ENCODE measurements at places on chromosomes 16 and 17.

DNA sequence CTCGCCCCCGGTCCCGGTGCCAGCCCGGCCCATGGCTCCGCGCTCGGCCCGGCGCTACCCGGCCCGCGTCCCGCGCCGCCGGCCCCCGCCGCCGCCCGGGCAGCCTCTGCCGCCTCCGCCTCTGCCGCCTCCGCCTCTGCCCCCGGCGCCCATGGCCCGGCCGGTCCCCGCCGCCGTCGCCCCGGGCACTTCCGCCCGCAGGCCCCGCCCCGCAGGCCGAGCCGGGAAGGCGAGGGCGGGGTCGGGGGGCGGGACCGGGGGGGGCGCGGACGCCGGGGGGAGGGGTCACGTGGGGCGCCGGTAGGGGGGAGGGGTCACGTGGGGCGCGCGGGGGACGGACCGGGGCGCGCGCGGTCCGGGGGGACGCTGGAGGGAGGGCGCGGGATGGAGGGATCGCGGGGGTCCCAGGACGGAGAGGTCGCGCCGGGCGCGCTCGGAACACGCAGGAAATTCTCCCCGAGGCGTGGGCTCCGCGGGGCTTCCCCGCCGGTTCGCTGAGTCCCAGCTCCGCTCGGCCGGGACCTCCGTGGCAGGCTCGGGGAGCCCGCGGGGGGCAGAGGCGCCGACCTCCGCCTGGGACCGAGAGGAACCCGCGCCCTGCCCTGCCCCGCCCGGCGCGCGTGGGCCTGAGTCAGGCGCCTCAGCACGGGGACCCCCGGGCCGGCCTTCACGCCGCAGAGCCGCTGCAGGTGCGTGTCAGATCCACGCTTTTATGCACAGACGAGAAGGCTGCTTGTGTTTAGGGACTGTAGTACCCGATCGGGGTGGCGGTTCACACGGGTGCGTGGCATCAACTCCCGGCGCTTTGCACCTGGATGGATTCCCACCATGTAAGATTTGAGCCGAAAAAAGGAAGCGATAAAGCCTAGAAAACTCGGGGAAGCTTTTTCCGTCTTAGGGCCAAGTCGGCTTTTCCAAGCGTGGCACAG, at the start of gene PGAP6:
PGAP6 (minus strand) TSS at position 190 of the 929 bp plus-strand sequence; CDS start at position 33, 157 bp downstream.
- DNase-seq = peak; percentile 65

- DNase-seq = no peak
Measured at GRCh38 chr17:72518753-72519597, 398.2 kb downstream of the SOX9 start.

- no peak for DNase-seq
Measured at GRCh38 chr16:86798247-86799041, 220.1 kb downstream of the FOXL1 start.

GRCh38 chr16:70746040-70746707, 54.8 kb downstream of the VAC14 start:
- DNase-seq = peak; percentile 82

GRCh38 chr16:53910990-53911389, 207.0 kb downstream of the FTO start:
- DNase-seq = no peak

DNA sequence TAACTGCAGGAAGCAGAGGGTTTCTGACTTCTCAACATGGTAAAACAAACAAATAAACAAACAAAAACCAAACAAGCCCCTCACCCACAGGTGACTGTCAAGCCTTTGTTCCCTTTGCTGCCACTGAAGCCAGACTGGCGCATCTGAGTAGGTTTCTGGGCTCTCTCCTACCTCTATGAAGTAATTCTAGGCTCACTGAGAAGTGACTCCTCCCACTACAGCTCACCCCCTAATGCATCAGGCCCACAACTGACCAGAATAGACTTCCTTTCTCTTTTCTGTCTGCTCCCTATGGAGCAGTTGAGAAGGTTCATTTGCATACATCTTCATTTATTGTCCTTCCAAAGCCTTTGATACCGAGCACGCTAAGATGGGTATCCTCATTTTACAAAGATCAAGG, 77.0 kb upstream of the CCL2 start:
- no peak for DNase-seq

DNA sequence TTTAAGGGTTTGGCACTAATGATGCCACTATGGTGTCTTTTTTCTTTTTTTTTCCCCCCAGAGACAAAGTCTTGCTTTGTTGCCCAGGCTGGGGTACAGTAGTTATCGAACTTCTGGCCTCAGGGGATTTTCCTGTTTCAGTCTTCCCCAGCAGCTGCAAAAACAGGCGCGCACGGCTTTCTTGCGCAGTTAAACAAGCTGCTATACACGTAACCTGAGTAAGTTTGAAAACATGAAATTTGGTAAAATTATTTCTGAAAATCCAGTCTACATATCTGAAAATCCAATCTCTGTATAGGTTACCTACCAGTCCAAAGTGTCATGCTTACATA, 11.8 kb downstream of the TEX14 start:
- no peak for DNase-seq

- no peak for DNase-seq
Measured at GRCh38 chr16:86739808-86740207, 161.5 kb downstream of the FOXL1 start.

DNA sequence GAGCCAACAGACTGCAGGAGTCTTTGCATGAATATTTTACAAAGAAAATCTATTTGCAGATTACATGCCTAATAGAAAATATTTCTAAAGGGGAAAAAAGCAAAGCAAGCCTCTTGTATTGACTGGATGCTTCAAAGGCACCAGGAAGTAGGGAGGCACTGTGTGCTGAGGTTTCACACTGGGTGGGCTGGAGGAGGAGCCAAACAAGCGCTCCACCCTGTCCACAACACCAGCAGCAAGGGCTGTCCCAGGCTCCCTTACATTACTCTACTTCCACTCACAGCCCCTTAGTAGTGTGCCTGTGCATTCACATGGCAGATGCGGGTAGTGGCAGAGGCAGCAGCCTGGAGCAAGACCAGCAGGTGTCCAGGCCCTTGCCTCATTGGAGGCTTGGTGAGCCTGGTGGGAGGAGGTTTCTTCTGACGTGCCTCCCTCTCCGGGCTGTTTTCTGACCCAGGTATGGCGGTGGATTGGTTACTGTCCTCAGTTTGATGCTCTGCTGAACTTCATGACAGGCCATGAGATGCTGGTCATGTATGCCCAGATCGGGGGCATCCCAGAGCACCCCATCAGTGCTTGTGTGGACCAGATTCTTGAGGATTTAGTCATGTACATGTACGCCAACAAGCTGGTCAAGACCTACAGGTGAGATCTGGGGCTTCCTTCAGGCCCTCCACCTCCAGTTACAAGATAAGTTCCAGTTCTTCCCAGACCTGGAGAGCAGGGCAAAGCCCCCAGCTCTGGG, 7.0 kb upstream of the CCNF start:
- no peak for DNase-seq

- DNase-seq = no peak
Measured at GRCh38 chr16:1870365-1871082, 1.4 kb downstream of the MEIOB start.

GRCh38 chr16:17635183-17635582, 164.4 kb upstream of the XYLT1 start:
- DNase-seq = no peak

DNA sequence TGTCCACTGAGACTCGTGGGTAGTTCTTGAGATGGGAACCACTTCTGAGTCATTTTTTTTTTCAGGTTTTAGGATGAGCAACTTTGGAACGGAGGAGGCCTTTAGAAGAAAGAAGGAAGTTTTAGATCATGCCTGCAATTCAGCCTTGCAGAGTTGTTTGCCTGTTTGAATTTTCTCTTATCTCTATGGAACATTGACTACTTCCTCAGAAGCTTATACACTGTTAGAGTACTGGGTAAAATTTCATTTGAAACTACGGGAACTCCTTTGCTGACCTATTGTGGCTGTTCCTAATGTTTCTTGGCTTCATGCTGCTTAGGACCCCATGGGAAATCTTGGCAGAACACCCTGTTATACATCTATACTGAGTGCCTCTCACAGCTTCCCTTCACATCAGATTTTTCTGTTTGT, 70.8 kb downstream of the MAP2K6 start:
- DNase-seq = no peak

- DNase-seq = no peak
Measured at GRCh38 chr17:82333279-82334171, at the start of gene SECTM1. Gene SECTM1, minus strand, starts transcription at chr17:82333766. Its CDS starts 6,526 bp downstream, at chr17:82327240.

DNA sequence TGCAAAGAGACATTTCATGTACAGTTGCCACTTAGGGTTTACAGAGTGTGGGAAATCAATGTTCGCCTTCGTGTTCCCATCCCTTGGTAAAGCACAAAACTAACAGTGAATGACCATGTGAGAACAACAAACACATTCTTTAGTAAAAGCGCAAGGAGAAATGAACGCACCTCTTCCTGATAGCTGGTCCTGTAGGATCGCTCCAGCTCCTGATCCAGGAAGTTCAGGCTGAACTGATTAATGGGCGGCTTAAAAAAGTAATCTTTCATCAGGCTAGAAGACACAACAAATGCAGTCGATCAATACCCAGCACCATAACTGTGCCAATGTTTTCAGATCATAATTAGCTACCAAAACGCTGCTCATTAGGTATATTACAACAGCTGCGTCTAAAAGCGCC, 108.3 kb upstream of the CREBBP start:
- DNase-seq = no peak

- no peak for DNase-seq
Measured at GRCh38 chr17:42780851-42781638, 635 bp downstream of the WNK4 start.

DNA sequence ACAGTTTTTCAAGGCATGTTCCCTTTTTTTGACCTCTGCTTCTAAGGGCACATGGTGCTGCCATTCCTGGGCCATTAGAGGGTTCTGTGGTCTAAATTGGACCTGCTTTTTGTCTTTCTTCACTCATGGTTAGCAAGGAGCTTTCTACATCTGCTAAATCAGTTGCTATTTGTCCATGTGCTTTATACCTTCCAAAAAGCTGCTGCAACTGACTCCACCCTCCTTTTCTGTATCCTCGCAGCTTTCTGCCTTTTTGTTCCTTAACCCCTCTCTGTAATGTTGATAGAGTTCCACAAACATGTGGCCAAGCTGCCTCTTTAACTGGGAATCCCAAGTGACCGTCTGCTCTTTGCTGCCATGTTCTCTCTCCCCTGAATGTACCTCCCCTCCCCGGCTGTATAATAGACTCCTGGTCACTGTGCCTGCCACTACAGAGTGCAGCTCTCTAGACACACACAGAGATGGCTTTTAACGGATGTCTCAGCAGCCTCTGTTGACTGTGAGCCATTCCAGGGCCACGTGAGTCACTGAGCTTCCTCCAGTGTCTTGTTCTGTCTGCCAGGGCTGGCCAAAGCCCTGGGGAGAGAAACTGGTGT, 57.4 kb upstream of the TEKT3 start:
- DNase-seq = peak; percentile 33

DNA sequence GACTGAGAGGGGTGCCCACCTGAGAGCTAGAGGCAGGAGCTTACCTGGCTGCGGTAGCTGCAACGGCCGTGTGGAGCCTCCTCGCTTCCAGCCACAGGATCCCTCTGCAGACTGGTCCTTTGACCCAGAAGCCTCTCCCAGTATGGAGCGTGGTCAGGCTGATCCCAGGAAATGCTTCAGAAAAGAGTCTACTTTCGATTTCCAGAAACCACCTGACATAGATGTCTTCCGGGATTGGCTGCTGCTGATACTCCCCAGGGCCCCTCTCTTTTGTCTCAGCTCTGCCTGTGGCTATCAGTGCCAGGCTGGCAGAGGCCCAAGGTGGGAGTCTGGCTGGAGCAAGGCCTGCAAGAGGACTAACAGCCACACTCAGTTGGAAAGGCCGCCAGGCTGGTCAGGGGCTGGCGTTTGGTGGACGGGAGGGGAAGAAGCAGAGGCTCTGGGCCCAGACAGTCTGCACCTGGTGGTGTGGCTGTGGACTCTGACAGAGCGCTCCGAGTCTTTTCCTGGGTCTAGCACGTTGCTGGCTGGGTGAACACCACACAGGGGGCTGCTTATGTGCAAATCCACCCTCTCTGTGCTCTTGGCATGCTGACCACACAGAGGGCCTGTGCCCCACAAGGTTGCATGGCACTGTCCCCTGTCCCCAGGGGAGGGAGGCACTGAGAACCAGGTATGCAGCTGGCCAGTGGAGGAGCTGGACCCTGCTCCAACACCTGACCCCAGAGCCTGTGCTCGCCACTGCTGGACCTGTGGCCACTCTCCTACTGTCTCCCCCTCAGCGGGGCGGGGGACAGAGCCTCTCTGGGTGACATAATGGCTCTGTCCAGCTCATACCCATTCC, at the start of gene LGALS3BP:
LGALS3BP (minus strand) TSS at position 144 of the 844 bp plus-strand sequence. CDS start 2,732 bp downstream, outside the sequence.
- DNase-seq = peak; percentile 72

GRCh38 chr16:88497561-88498462, 44.7 kb downstream of the ZFPM1 start:
- no peak for DNase-seq

- DNase-seq = no peak
Measured at GRCh38 chr16:4338125-4338582, 13.0 kb downstream of the PAM16 start.

DNA sequence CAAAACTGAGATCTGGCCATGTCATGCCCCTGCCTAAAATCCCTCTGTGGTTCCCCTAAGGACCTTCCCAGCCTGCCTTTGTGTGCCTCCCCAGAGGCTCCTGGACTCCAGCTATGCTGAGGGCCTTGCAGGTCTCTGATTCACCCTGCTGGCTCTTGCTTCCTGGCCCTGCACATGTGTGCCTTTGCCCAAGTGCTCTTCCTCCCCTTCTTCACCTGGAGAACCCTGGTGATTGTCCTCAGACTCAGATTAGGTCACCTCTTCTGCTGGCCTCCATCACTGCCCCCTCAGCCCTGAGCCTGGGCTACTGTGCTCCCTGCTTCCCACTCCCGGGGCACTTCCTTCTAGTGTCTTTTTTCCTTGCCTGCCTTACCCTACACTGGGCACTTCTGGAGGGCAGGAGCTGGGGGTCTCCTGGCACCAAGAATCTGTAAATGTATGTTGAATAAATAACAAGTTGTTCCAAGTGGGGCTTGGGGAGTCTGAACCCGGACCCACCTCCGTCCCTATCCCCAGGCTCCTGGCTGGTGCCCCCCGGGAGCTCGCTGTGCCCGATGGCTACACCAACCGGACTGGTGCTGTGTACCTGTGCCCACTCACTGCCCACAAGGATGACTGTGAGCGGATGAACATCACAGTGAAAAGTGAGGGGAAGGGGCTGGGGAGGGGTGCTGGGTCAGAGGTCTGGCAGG, 7.8 kb downstream of the ITGA3 start:
- DNase-seq = no peak

GRCh38 chr16:27251541-27252205, 16.9 kb downstream of the NSMCE1 start:
- no peak for DNase-seq

DNA sequence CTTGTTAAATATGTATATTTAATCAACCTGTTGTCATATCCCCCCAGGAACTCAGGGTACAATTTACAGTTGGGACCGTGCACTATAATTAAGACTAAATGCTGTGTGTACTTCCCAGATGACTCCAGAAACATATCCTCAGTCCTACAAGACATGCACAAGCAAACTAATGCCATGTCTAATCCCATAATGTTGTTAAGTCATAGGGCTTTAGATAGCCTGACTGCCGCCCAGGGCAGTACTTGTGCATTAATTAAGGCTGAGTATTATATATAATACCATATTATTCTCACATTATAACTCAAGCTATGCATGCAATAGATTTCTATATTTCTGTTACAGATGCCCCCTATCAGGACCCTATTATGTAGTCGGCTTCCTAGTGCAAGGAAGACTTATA, 20.1 kb upstream of the CPHXL start:
- DNase-seq = no peak
